Hepatocyte (in vitro differentiated cells): ENCODE measurements at places on chromosomes 11 and 22. TPM values are rescaled to one million over a fixed set of nuclear protein-coding genes. Genes with fewer than 3 reads are reported as not detected.

DNA sequence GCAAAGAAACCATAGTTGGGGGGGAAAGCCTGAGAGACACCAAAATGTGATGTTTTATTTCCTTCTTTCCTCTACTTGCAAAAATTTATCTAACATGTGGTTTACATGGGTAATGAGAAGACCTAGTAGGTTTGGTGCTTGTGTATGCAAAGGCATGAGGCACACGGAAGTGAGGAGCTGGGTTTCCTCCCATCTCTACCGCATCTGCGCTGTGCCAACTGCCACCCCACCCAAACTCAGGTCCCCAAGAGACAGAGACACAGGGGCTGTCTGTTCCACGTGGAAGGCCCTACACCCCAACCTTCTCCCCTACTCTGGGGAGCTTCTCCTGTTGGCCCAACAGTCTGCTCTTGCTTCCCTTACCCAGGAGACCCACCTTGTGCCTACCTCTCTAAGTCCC is 4.8 kb downstream of the RTL6 start:
- no peak for DNase-seq

The TSPAN18 gene
- 9.5 and 12.8 TPM in 2 replicates for total RNA-seq

DNA sequence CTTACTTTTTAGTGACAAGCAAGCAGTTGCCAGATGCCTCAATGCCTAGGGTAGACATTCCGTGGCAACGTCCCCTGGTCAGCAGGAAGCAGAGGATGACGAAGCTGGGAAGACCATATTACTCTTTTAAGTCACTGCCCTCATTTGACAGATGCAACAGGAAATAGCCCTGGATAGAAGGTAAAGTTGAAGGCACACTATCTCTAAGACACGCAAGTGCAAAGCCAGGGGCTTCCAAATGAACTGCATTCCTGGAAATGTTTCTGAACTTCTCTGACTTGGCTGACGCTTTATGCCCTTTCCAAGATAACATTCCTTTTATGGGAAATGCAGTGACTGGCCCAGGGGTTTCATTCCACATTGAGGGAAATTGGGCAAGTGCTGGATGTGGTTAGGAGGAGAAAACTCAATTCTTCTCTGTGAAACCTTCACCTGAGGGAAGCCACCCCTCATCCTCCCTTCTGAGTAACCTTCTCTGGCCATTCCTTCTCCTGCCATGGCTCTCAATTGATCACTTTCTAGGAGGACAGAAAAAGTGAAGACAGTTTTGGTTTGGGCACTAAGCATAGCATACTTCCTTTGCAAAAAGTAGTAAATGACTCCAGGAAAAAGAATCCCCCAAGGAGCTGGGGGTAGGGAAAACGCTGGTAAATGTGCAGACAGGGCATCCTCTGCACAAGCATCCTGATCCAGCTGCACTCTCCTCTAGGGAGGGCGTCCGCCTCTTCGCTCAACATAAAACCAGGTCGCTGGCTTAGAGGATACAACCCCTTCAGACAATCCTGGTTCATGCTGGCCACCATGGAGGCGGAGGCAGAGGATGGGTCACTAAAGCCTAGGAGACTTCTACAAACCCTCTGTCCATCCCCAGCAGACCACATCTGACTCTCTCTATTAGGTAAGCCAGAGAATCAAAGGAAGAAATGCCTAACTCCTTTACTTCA is 14.5 kb downstream of the PCSK7 start:
- no peak for DNase-seq

The MS4A4A gene
- total RNA-seq: 1.8 and 5.3 TPM in 2 replicates

- no peak for DNase-seq
These were observed 184.5 kb upstream of the PITPNB start for GRCh38 chr22:28103596-28103995.
